Posterior vena cava (tissue), 2 donors: ENCODE measurements at places on chromosomes 6 and 20. TPM values are rescaled to one million over a fixed set of nuclear protein-coding genes. Genes with fewer than 3 reads are reported as not detected.

Gene SMLR1
- total RNA-seq: not detected

- no peak for DNase-seq
Observed at GRCh38 chr6:105780146-105780860, 305.8 kb upstream of the PRDM1 start.

Gene LTA
- total RNA-seq: not detected

- no peak for DNase-seq
Observed at GRCh38 chr20:46172961-46173536, 54.9 kb downstream of the CD40 start.

Gene ERVFRD-1
- total RNA-seq: 0.14 TPM

Gene TNFRSF6B
- 7.0 TPM for total RNA-seq

Gene HAO1
- total RNA-seq: not detected

Gene SNAI1
- 8.6 TPM for total RNA-seq

DNA sequence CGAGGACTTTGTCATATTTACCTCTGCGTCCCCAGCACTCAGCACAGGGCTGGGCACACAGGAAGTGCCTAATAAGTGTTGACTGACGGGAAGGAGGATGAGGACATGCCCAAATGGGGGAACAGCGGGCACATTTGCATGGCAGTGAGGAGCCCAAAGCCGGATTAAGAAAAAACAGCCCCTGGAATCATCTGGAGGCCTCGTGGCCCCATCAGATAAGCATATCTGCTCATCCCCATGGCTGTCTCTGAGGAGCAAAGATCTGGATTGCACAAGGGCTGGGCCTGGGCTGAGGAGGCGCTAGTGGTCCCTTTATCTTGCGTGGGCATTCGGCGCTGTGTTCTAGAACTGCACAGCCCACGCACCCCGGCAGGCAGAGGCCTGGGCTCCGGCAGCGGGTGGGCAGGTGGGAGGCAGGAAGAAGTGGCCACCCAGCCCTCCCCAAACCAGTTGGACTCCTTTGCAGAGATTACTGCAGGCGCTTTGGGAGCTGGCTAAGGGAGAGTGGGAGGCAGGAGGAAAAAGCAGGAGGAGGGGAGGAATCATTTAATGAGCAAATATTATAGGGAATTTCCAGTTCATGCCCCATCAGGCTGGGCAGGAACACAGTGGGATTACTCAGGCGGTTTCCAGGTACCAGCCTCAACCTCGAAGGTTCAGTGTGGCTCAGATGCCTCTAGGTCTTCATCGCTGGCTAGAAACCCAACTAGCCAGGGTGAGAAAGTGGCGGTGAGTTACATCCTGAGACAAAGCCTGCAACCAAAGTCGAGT, 108.1 kb downstream of the CEBPB start:
- DNase-seq: peak; percentile 31

- DNase-seq: no peak
Observed at GRCh38 chr20:2814587-2815051, at the start of gene C20orf141. C20orf141 (plus strand) TSS chr20:2814987; CDS start chr20:2815185, 198 bp downstream.

GRCh38 chr6:52183131-52183713, 3.0 kb upstream of the IL17A start:
- DNase-seq: no peak

- no peak for DNase-seq
Observed at GRCh38 chr6:31871046-31871659, 7.6 kb downstream of the SLC44A4 start.

GRCh38 chr20:33518071-33518470, 28.2 kb downstream of the CBFA2T2 start:
- DNase-seq: no peak

Gene ASIP
- not detected for total RNA-seq

DNA sequence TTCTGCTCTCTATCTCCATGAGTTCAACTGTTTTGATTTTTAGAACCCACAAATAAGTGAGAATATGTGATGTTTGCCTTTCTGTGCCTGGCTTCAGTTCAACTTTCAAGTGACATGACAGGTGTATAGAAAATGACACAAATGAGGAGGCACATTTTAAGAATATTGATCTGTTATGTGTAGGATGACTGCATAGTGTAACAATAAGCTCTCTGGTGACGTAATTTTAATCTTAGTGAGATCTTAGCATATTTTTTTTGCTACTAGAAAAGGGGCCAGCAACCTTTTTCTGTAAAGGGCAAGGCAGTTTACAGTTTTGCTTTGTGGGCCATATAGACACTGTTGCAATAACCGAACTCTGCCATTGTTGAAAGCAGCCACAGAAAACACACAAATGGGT, 130.2 kb downstream of the PHF3 start:
- no peak for DNase-seq

GRCh38 chr6:12115492-12115891, 103.4 kb downstream of the HIVEP1 start:
- DNase-seq: no peak

Gene PCSK2
- 0.24 TPM for total RNA-seq

Gene BEND6
- 18.5 TPM for total RNA-seq

GRCh38 chr20:57007171-57007540, 259.3 kb downstream of the BMP7 start:
- DNase-seq: no peak

- no peak for DNase-seq
Observed at GRCh38 chr20:23998844-23999243, 10.3 kb upstream of the GGTLC1 start.

Gene RAET1E
- not detected for total RNA-seq

- DNase-seq: no peak
Observed at GRCh38 chr6:157879034-157879872, 56.2 kb downstream of the SNX9 start.

Gene CBLN4
- total RNA-seq: 0.14 TPM

DNA sequence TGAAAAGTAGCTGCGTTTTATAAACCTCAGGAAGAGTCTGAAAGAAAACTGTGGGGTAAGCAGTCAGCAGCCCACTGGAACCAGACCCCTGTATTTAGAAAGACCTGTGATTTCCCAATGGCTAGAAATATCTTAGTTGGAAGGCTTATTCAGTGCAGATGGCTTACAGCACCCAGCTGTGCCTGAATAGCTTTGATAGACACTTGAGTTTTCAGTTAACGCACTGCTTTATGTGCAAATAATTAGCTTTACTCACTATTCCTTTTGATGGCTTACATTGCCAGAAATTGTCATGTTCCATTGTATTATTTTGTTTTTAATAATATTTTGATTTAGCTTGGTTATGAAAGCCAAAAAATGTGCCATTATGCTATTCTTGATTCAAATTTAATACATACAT, 465.3 kb upstream of the SYNCRIP start:
- DNase-seq: no peak

GRCh38 chr20:59063358-59064213, 21.0 kb upstream of the PRELID3B start:
- no peak for DNase-seq

GRCh38 chr6:26660000-26660361, 435 bp upstream of the ZNF322 start:
- DNase-seq: no peak

Gene MYLK2
- not detected for total RNA-seq

- no peak for DNase-seq
Observed at GRCh38 chr20:8126841-8127378, 5.2 kb upstream of the PLCB1 start.

GRCh38 chr20:51221791-51222408, 199.0 kb upstream of the KCNG1 start:
- no peak for DNase-seq

GRCh38 chr6:133306931-133307330, 65.8 kb downstream of the EYA4 start:
- no peak for DNase-seq

DNA sequence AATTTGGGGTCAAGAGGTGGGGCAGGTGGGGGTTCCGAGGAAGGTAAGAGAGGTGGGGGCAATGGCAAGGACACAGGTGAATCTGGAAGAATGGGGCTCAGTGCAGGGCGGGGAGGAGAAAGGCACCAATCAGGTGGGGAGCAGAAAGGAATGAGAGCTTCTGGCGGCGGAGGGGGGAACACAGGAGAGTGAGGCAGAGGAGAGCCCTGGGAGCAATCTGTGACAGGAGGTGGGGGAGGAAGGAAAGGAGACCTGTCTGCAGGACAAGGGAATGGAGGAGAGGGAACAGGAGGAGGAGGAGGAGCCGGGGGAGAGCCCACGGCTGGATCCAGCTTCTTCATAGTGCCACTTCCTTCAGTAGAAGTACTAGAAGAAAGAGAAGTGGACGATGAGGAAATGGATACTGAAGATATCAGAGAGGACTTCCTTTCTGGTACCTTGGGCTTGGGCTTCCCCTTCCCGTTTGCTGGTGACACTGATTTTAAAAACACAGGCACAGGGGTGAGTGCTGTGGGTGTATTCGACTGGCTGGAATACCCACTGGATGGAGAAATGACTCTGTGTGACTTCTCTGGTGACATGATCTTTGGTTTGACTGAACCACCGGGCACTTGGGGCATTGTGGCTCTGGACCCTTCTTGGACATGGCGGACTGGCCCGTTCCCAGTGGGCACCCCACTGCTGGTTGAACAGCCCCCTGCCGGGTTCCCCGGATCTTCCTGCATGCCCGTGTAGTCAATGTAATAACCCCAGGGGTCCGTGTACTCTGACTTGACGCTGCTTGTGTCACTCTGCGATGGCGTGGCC, 27.4 kb downstream of the HEBP2 start:
- DNase-seq: no peak

- peak; percentile 1 for DNase-seq
Observed at GRCh38 chr20:831956-832355, 1.6 kb upstream of the FAM110A start.

DNA sequence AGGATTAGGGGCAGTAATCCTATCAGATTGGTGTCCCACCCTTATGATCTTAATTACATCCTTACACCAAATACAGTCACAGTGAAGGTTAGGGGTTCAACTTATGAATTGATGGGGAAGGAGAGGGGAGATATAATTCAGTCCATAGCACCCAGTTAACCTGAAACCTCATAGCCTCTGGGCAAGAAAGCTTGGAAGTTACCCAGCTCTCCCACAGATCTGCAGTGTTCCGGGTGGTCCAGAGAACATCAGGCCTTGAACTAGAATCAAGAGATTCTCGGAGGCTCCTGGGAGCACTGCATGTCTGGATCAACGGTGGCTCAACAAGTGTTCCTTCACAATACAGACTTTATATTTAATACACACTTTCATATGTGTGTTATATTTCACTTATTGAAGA, 392.6 kb upstream of the MARCKS start:
- no peak for DNase-seq

GRCh38 chr20:50273601-50274491, 83.2 kb downstream of the CEBPB start:
- no peak for DNase-seq

GRCh38 chr6:14919038-14919670, 326.7 kb upstream of the JARID2 start:
- no peak for DNase-seq

Gene TRIM15
- total RNA-seq: not detected

- no peak for DNase-seq
Observed at GRCh38 chr6:90008908-90009501, 114.7 kb downstream of the GJA10 start.

Gene BNIP5
- not detected for total RNA-seq

- DNase-seq: no peak
Observed at GRCh38 chr6:8335896-8336295, 99.4 kb downstream of the SLC35B3 start.

GRCh38 chr6:44249082-44249748, 2.3 kb downstream of the HSP90AB1 start:
- DNase-seq: peak; percentile 32

Gene BFSP1
- total RNA-seq: 0.67 TPM

Gene NMBR
- not detected for total RNA-seq
